ENCODE measurements at places on chromosomes 12 and 14. TPM values are rescaled to one million over a fixed set of nuclear protein-coding genes. Genes with fewer than 3 reads are reported as not detected.

The KRT77 gene
- total RNA-seq, result not detected

DNA sequence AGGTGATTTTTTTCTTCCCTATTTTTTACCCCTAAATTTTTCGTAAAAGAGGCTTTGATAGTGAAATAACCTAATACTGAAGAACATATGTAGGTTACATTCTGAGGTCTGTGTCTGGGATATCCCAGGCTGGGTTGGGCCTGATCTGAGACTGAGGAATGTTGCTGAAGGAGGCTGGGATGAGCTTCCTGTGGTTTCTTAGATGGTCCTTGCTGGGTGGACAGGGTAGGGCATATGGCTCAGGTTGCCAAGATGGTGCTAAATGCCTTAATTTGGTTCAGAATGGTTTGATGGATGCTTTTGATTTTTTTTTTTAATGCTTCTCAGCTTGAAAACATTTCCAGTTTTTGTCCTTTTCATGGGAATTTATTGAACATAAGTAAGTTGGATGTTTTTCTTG lies 124.6 kb upstream of the PMCH start:
- DNase-seq, result no peak

GRCh38 chr12:109779382-109779781 lies 53.8 kb downstream of the TRPV4 start:
- DNase-seq, result no peak

- DNase-seq, result no peak
Measured at GRCh38 chr12:124495194-124495983, 72.0 kb downstream of the NCOR2 start.

DNA sequence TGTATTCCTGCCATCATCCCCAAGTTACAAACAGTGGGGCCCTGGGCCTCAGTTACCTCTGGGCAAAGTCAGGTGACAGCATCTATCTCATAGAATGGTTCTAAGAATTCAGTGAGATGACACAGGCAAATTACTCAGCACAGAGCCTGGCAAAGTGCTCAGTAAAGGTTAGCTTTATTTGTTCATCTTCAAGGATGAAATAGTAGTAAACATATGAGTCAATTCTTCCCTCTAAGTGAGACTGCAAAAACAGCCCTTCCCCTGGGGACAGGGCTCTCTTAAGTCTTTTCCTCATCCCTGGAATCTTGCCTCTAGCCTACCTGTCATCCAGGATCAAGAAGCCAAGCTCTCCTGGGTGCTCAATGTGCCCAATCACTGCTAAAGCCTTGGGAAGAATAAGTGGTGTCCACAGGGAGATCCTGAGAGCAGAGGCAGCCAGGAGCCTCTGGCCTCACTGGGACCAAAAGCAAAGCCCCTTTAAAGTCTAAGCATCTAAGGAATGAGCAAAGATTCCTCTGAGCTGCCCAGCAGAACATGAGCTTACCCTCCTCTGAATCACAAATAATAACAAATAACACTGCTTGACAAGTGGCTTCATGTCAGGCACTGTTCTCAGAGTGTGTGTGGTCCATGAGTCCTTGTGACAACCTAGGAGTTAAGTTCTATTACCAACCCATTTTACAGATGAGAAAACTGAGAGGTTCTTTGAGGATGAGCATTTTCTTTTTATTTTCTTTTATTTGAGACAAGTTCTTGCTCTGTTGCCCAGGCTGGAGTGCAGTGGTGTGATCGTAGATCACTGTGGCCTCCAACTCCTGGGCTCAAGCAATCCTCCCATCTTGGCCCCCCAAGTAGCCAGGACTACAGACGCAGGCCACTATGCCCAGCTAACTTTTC lies 12.1 kb downstream of the NUAK1 start:
- DNase-seq, result no peak

The RAB5B gene
- 115 TPM for total RNA-seq

The DHH gene
- total RNA-seq, result 3.6 TPM

The KDM5A gene
- total RNA-seq, result 60.1 TPM

The BCL11B gene
- 1.3 TPM for total RNA-seq

GRCh38 chr14:74763803-74764531 lies 851 bp downstream of the YLPM1 start:
- DNase-seq, result no peak

All from aorta (tissue), 5 donors.